ENCODE measurements at places on chromosomes 2 and 18.

DNA sequence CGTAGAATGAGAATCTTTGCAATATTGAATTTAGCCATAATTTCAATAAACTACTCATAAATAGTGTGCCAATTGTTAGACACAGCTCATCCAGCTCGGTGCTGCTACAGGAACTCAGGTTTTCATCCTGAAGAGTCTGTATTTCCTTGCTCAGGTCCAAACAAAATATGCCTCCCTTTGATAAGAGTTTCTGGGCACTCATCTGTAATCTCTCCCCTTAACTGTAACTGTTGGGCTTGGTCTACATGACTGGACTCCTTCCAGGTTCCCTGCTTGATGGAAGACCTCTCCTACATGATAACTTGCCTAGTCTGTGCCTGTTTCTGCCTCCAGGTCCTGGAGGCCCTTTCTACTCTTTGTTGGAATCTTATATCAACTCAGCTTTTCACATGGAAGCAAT, 57.9 kb downstream of the GCA start:
- no peak for DNase-seq

DNA sequence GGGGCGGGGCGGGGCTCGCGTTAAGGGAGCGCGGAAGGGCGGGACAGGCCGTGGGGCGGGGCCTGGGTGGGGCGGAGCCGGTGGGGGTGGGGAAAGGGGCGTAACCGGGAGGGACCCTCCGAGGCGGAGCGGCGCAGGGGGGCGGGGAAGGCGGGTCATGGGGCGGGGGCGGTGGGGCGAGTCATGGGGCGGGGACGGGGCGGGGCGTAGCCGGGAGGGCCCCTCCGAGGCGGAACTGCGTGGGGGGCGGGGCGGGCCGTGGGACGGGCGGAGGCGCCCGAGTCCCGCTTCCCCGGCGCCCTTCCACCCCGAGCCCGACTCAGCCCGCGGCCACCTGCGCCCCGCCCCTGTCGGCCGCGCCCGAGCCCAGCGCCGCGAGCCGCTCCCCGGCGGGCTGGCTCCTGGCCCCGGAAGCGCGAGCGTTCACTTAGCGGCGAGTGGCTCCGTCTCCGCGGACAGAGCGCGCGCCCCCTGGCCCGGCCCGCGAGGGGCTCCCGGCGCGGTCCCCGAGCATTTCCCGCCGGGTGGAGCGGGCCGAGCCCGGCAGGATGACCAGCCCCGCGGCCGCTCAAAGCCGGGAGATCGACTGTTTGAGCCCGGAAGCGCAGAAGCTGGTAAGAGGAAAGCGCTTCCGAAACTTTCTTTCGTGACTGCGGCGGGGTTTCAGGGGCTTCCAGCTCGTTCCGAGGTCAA, 64.7 kb downstream of the LRRFIP1 start:
- DNase-seq = peak; percentile 91

GRCh38 chr2:178200331-178200730, 6.0 kb downstream of the OSBPL6 start:
- no peak for DNase-seq

DNA sequence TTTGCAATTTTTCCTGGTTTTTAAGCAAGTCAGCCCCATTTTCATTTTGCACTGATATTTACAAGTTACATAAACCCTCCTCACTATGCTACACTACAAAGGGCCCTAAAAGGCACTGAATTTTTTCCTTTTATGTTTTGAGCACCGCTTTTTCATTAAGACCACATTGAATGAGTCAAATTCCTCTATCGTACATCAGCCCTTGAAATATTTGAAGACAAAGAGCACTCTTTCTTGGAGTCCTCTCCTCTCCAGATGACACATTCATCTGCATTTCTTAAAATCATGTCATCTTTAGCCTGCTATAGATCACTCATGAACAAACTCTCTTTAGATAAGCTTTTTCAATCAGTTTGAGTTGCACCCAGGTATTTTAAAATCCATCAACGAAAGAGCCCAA, 306.6 kb upstream of the SOX11 start:
- DNase-seq = no peak

DNA sequence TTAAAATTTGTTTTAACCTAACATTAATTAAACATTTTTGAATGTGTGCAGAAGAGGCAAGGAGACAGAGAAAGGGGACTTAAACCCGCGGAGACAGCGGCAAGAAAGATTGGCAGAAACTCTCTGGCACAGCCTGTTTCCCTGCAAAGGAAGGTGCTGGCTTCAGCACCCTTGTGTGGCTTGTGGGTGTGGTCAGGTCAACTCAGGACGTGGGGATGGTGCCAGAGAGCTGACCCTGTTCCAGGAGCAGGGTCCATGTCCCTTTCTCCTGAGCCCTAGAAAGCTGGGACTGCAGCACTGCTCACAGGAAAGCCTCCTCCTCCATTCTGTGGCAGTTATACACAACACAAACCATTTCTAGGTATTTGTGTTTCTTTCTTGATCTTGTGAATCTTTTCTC, 176.2 kb upstream of the ST6GAL2 start:
- DNase-seq = no peak

DNA sequence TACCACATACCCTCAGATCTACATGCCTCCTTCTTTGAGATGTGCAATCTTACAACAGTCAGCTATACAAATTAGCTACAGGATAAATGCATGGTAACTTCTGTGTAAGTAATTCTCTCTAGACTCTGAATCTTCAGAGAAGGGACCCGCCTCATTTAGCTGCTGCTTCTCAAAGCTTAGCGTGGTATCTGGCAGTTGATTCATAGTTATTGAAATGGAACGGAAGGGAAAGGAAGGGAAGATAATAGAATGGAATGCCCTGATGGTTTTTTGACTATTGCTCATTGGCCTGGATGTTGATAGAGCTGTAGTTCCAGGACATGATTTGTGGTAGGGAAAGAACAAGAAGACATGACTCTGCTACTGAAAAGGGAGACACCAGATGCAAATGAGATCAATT, 498.1 kb upstream of the CRIM1 start:
- DNase-seq = no peak

- DNase-seq = peak; percentile 26
Observed at GRCh38 chr2:43142921-43143438, 83.4 kb downstream of the ZFP36L2 start.

GRCh38 chr2:150606380-150607060, 119.1 kb upstream of the RND3 start:
- DNase-seq = peak; percentile 63

DNA sequence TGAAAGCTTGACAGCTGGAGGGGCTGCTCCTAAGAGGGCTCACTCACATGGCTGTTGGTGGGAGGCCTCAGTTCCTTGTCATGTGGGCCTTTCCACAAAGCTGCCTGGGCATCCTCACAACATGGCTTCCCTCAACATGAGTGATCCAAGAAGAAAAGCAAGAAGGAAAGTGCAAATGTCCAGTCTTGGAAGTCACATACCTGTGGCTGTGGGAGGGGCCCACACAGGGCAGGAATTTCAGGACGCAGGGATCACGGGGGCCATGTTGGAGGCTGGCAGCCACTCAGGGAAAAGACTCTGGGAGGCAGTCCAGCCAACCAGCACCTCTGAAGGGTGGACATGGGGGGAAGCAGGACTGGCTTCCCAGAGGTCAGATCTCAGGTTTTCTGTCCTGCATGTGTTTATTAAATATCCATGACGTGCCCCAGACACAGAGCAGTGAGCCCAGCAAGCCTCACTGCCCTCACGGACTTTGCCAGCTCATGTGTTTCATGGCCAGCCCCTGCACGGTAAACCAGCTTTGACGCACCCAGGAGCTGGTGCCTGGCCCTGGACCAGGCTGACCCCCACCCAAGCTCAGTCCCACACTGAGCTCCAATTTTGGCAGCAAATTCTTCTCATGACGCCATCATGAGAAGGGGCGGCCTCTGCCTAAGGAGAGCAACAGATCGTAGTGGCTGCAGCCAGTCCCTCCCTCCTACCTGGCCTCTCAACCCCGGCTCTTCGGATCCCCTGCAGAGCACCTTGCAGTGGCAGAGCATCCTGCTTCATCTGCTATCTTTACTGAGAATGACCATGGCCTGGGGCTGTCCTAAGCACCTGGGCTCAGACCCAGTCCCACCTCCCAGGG, 34.7 kb upstream of the GPR17 start:
- DNase-seq = no peak

DNA sequence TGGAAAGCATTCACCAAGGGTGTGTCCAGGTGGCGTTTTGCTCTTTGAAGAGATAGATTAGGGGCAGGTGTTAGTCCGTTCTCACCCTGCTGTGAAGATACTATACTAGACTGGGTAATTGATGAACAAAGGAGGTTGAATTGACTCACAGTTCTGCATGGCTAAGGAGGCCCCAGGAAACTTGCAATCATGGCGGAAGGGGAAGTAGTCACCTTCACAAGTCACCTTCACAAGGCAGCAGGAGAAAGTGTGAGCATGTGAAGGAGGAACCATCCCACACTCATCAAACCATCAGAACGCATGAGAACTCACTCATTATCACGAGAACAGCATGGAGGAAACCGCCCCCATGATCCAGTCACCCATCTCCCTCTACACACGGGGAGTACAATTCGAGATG, 135.7 kb upstream of the NFATC1 start:
- DNase-seq = no peak

DNA sequence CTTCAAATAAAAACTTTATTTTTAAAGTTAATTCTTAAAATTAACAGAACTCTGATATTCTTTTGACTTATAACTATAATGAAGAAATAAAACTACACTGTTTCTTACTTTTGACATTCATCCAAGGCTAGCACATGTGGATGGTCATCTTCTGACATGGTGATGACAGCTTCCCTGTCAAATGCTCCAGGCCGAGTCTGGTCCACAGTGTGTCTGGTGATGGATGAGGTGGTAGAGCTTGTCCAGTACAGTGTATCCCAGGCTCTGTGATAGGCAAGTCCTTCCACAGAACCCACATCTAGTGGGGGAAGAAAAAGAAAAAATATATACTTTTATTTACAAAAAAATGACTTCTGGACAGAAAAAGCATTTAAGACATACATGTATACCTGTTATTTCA, 1529.5 kb downstream of the LRP1B start:
- no peak for DNase-seq

- DNase-seq = no peak
Observed at GRCh38 chr2:113206251-113206650, 32.5 kb downstream of the PSD4 start.

- no peak for DNase-seq
Observed at GRCh38 chr2:120949957-120950590, 214.4 kb downstream of the GLI2 start.
